ENCODE measurements at places on chromosomes 12 and 14.

GRCh38 chr12:109900752-109901580, 892 bp downstream of the TCHP start:
- DNase-seq = no peak

GRCh38 chr12:71201136-71201679, 43.4 kb upstream of the TSPAN8 start:
- no peak for DNase-seq

DNA sequence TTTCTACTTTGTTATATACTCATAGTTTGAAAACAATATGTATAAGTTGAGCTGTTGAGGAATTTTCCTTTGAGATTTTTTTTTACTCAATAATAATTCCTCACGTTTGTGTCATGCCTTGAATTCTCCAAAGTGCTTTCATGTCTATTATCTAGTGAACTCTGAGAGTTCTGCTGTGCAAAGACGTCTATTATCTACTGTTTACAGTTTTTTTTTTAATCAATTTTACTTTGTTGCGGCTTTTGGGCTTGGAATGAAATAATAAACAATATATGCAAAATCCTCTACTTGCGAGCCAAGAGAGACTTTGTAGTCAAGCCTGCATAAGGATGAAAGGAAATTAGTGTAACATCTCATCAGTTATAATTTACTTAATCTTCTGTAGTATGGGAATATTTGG, 107.2 kb upstream of the FRMD6 start:
- DNase-seq = no peak

- no peak for DNase-seq
Measured at GRCh38 chr12:98977186-98977585, 332.1 kb downstream of the APAF1 start.

DNA sequence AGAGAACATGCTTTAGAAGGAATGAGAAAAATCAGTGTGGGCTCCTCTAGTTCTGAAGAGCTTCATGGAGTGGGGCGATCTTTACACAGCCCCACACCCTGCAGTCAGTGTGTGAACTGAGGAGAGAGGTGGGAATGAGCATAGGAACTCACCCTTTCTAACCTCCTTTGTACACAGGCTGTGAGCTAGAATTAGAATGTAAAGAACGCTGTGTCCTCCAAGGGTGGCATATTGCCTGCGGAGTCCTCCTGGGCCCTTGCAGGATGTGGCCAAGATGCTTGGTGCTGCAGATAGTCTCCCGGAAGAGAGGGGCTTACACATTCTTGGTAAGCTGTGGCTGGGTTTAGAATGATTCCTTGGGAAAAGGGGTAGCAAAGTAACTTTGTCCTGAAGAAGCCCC, 43.9 kb downstream of the NINJ2 start:
- DNase-seq = peak; percentile 22

DNA sequence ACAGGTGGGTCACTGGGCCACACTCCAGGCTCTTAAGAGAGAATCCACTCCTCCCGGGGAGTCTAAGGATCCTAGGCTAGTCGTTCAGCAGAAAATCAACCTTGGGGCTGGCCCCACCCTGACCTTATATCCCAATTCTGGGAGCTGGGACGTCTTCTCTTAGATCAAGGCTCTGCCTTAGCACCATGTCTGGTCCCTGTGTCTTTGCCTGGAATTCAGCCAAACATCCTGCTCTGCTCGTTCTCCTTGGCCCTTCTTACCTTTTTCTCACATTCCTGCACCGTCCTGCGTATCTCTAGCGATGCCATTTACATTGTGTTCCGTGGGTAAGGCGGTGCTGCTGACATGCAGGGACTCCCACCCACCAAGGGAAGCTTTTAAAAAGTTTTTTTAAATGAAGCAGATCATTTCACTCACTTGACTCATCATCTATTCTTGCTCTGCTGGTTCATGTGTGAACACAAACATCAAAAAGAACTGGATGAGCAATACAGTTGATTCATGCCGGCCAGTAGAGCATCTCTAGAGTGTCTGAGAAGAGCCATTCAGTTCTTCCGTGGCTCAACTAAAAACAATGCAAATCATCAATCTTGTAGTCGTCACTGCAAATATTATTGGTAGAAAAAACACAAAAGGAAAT, 50.2 kb downstream of the KCNK13 start:
- DNase-seq = no peak

GRCh38 chr14:61571917-61572316, 123.4 kb upstream of the HIF1A start:
- DNase-seq = no peak

DNA sequence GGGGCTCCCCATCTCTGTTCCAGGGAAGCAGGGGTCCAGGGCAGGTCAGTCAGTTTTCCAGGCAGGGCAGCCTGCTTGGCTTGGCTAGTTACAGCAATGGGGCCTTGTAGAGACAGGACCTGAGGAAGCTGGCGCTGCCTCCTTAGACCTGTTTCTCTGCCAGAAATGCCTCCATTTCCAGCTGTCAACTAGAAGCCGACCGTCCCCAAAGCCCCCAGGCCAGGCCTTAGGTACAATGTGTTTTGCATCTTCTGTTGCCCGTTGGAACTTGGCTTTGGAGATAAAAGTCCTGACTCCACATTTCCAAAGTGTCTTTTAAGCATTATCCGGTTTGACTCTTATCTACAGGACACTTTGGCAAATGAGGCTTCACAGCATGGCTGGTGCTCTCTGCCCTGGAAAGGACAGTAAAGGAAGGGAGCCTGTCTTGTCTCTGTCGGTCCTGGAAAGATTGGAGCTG, 42.6 kb downstream of the KRT80 start:
- DNase-seq = no peak

DNA sequence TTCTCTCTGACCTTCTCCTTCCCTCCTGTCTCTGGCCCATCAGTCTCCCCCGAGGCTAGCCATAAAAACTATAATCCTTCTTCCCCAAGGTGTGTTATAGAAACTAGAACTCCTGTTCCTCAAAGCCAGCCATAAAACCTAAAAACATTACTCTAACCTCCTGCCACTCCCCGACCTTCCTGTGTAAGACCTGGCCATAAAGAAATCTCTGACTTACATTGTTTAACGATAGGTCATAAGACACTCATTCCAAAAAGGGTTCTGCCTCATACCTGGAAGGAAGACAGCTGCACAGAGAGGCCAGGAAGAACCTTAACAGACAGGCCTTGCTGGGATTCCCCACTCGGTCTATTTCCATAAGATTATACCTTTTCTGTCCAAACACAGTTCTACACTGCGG, 70.9 kb upstream of the EEA1 start:
- no peak for DNase-seq
